ENCODE measurements at places on chromosomes 16 and 17. TPM values are rescaled to one million over a fixed set of nuclear protein-coding genes. Genes with fewer than 3 reads are reported as not detected.

Gene VAT1L
- 0.89 TPM for total RNA-seq

Gene OTOP3
- total RNA-seq = 0.31 TPM

Gene CEP95
- total RNA-seq = 18.6 TPM

Gene CENPN
- total RNA-seq = 5.8 TPM

Gene ALG1
- 13.9 TPM for total RNA-seq

Gene SBK1
- total RNA-seq = not detected

Gene IL21R
- total RNA-seq = 0.25 TPM

Gene NPLOC4
- total RNA-seq = 56.3 TPM

Gene KRT9
- not detected for total RNA-seq

- ATAC-seq = no peak
Measured at GRCh38 chr16:5012887-5013286, 20.8 kb downstream of the NAGPA start.

DNA sequence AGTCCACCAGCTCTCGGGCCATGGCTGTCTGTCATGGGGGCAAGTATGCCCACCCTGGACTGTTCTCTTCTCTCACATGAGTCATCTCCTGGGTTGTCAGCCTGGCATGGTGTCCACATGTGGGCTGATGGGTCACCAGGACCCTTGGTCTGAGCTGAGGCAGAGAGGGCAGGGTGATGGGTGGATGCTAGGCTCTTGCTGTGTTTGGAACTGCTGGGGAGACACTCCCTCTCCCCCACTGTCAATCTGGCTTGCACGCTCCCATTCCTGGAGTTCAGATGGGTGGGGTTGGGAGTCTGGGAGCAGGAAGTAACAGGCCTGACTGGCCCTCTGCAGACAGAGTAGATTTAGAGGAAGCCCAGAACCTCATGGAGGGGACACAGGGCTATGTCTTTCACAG, 28.9 kb downstream of the KSR1 start:
- ATAC-seq = peak; percentile 23

GRCh38 chr17:5238333-5238732, 3.7 kb upstream of the SCIMP start:
- ATAC-seq = no peak

DNA sequence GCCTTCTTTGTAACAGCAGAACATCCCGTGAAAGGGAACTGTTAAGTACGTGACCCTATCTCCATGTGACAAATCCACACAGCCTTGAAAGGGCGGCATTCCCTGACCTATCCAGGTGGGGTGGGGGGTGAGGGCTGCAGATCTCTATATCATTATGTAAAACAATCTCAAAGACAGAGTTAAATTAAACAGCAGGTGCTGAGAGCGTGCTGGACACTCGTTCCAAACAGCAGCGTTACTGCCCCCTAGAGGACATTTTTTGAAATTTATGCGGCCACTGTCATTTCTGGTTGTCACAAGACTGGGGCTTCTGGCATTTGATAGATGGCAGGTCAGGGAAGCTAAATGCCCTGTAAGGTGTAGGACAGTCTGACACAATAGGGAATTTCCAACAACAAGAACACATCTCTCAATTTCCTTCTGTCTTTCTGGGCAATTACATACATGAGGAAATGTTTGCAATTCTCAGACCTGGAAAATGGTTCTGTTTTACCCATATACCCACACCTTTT, 6.7 kb upstream of the SLC25A39 start:
- no peak for ATAC-seq

- no peak for ATAC-seq
Measured at GRCh38 chr16:81920498-81920897, 90.8 kb downstream of the SDR42E1 start.

DNA sequence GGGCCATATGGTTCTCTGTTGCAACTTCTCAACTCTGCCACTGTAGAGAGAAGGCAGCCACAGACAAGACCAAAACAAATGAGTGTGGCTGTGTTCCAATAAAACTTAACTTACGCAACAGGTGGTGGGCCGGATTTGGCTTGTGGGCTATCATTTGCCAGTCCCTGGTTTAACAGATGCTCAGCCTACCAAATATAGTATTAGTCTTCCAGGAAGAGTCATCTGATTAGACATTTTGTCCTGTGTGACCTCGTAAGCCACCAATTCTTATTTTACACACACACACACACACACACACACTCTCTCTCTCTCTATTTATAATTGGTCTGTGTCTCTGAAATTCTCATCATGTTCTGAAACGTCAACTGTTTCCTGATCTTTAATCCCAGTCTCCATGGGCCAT, 245.9 kb downstream of the XYLT1 start:
- peak; percentile 84 for ATAC-seq

GRCh38 chr16:30003670-30004423, 7.0 kb downstream of the DOC2A start:
- ATAC-seq = no peak

- no peak for ATAC-seq
Measured at GRCh38 chr16:85931596-85932402, 32.8 kb downstream of the IRF8 start.

- ATAC-seq = no peak
Measured at GRCh38 chr16:80142281-80142680, 398.5 kb upstream of the DYNLRB2 start.

- ATAC-seq = no peak
Measured at GRCh38 chr16:6317934-6318333, 1014.7 kb upstream of the RBFOX1 start.

DNA sequence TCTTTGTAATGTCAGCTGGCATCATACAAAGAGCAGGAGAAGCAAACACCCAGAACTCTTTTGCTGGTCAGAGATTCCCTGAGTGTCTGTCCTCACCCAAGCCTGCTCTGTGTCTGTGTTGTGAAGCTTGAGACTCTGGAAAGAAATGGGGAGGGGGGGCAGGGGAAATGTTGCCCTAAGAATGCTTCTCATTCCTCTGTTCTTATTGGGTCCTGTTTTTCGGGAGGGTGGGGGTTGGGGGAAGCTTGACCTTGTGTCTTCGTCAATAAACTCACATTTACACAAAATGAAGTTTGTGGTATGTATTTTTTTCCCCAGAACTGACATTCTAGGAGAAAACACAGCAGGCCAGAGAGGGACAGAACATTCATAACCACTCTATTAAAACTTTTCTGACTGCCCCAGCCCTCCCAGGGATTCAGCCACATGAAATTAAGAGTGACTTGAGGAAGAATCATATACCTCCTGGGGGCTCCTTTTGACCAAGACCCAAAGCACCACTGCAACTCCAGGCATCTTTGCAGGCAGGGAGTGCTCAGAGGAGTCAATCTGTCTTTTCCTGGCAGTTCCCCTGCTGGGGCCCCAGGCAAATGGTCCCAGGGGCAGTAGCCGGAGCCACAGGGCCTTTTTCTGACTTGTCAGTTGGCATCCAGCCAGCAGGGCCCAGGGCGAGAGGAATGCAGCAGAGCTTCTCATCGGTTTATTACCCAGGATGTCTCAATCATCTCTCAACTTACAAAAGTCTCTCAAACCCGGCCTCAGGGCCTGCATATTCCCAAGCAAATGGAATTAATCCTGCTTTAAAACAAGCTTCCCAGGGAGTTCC, 5.1 kb upstream of the RASL10B start:
- peak; percentile 14 for ATAC-seq

DNA sequence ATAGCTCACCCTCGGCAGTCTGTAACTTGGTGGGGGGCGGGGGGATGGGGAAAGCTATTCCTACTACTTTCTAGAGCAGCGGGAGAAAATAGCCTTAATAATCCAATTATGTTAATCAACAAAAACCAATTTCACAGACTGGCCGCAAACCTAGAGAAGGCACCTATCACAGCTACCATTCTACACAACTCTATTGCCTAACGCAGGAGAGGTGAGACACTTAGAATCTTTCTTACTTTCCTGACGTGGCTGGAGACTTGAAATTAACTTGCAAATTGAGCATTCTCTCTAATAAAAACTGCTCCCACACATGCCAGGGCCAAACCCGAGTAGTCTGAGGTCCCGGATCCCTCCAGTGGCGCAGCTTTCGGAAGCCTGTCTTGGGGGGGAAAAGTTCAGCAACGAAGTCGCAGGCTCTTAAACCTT, 794 bp downstream of the SMG6 start:
- ATAC-seq = no peak

GRCh38 chr16:7442050-7442449, 109.4 kb downstream of the RBFOX1 start:
- ATAC-seq = no peak

GRCh38 chr17:41962111-41962510, 4.5 kb upstream of the CNP start:
- no peak for ATAC-seq

DNA sequence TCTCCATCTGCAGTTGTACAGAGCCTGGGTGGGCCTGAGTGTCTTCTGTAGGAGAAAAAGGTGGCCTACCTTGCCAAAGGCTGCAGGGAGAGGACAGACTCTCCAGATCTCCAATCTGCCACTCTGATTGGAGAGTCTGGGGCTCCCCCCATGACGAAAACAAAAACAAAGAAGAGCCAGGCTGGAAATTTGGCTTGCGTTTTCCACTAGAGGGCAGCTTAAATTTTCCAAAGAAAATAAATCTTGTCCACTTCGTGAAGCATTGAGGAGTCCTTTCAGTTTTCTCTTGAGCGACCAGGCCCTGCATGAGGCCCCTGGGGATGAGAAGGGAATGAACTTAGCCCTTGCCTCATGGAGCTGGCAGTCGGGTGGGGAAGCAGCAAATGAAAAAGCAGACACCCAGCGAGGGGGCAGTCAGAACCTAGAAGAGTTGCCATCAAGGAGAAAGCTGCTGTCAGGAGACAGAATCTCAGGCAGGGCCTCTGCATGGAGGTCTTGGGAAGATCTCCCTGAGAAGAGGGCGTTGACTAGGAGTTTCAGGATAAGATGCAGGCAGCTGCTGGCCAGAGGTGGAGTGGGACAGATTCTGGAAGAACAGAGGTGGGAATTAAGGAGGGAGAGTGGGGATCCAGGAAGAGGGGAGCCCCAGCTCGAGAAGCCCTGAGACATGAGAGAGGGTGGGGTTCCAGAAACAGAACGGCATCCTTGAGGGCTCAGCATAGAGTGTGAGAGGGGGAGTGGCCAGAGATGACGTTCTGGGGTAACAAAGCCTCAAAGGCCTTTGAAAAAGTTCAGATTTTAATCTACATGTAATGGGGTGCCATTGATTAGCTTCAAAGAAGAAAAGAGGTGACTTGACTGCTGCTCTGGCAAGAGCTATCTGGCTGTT, 8.4 kb upstream of the SHCBP1 start:
- peak; percentile 46 for ATAC-seq

All from gastroesophageal sphincter (tissue), 4 donors.